ENCODE measurements at places on chromosomes 7 and 10.

GRCh38 chr10:119759832-119760231 lies 34.0 kb downstream of the INPP5F start:
- no peak for DNase-seq

- DNase-seq = no peak
Measured at GRCh38 chr10:99979066-99979685, 30.6 kb downstream of the DNMBP start.

DNA sequence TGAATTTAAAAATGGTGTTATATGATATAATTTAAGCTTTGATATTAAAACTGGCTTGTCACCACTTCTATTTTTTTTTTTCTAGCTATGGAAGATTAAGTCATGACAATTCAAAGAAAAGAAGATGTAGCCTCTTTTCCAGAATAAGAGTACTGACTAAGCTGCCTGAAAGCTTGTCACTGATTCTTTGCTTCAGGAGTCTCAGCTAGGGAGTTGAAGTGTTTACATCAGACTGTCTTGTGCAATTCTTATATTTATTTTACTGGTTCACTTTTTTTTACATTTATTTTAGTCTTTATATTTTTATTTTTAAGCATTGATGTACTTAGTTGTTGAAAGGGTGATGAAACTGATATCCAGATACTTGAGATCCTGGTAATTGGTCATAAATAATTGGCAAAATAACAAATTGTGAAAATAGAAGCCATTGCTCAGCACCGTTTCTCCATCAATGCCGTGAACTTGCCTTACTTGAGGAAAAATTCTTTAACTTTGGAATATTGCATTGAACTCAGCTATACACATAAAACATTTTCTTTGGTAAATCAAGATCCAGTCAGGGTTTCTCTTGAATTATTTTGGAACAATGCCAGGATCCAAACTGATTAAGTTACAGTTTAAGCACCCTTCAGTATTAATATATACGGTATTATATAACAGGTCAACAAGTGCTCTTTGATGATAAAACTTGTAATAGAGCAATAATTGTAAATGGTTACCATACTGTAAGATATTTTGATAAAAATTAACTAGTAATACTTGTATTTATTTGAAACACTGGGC lies 156.4 kb downstream of the PHTF2 start:
- no peak for DNase-seq

DNA sequence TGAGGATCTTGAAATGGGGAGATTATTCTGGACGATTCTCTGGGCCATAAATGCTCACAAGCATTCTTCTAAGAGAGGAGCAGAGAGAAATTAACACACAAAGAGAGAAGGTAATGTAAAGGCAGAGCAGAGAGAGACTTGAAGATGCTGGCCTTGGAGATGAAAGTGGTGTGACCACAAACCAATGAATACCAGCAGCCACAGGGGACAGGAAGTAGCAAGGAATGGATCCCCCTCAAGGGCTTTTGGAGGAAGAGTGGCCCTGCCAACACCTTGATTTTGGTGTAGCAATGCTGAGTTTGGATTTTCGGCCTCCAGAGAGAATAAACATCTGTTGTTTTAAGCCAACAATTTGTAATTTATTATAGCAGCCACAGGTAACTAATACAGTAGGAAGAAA lies 1155.6 kb downstream of the TYW1 start:
- DNase-seq = no peak

GRCh38 chr7:106620676-106621075 lies 40.3 kb downstream of the CCDC71L start:
- no peak for DNase-seq

GRCh38 chr7:157529768-157530560 lies 193.2 kb downstream of the DNAJB6 start:
- DNase-seq = no peak

- no peak for DNase-seq
Measured at GRCh38 chr7:143388491-143389101, 7.5 kb downstream of the ZYX start.

- no peak for DNase-seq
Measured at GRCh38 chr10:125838802-125839575, 15.6 kb downstream of the BCCIP start.

DNA sequence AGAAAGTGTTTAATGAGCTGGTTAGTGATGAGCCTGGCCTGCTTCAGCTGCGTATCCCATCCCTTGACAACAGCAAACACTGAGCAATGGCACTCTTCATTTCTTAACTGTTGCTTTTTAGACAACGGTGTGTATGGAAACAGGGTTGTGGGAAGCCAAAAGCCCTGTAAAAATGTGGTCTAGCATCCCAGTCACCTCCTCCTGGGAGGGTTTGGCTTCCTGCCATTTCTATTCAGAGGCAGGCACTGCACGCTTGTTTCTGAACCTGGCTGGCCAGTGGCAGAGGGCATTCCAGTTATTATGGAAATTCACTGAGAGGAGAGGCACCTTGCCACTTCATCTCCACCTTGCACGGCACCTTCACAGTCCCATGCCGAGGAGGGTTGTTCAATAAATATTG lies 123.0 kb upstream of the ADARB2 start:
- no peak for DNase-seq

DNA sequence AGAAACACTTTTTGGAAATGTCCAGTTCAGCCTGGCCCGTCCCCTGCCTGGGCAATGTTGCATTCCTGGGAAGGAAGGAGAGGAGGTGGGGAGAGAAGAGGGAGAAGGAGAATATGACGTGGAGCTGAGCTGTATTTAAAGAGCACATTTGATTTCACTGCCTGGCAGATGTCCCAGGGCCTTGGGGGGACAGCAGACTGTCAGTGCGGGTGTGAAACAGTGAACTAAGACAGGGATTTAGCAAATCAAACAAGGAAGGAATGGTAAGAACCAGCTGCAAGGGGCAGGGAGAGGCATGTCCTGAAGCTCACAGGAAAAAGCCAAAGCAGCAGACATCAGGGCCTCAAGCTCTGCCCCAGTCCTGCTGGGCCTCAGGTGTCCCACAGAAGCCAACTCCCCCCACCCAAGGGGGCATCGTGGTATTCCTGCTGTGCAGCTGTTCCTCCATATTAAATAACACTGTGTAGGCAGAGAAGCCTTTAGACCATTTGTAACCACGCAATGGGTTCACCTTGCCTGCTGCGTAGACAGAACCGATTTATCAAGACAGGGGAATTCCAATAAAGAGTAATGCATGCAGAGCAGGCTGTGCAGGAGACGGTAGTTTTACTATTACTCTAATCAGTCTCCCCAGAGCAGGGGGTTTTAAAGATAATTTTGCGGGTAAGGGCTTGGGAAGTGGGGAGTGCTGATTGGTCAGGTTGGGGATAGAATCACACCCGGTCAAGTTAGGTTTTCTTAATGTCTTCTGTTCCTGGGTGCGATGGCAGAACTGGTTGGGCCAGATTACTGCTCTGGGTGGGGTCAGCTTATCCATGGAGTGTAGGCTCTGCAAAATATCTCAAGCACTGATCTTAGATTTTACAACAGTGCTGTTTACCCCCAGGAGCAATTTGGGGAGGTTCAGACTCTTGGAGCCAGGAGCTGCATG lies 18.3 kb downstream of the LEP start:
- no peak for DNase-seq

GRCh38 chr10:89388806-89389205 lies 3.6 kb upstream of the IFIT1 start:
- no peak for DNase-seq

- DNase-seq = peak; percentile 17
Measured at GRCh38 chr10:124387078-124387874, 31.4 kb downstream of the OAT start.

DNA sequence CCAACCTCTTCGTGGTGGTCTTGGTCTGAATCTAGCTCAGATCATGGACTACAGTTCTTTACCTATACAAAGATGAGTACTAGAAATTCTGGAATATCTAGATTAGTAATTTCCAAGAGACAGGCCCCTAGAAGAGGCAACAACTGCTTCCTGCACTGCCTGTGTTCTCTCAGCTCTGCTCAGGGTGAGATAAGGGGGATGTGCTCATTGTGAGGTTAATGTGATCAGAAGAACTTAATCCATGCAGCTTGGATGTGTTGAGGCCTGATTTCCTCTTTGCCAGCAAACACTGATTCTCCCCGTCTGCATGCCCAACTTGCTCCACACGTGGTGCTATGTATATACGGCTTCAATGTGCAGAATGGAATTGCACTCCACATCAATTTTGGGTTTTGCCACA lies 268.0 kb downstream of the PHTF2 start:
- DNase-seq = no peak

DNA sequence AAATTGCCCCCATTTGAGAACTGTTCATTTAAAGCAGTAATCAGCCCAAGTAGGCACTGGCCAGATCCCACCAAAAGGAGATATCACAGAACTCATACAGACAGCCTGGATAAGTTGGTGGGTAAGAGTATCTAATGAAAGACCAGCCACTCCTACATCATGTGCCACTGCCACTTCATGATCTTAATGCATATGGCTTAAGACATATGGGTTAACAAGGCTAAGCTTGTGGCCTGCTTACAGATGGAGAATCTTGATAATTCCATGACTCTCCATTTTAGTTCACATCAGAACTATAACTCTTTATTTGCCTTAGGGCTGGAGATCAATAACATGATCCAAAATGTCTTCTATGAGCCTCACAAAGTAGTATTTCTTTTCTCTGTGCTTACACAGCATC lies 6.8 kb upstream of the IFIT1B start:
- no peak for DNase-seq

DNA sequence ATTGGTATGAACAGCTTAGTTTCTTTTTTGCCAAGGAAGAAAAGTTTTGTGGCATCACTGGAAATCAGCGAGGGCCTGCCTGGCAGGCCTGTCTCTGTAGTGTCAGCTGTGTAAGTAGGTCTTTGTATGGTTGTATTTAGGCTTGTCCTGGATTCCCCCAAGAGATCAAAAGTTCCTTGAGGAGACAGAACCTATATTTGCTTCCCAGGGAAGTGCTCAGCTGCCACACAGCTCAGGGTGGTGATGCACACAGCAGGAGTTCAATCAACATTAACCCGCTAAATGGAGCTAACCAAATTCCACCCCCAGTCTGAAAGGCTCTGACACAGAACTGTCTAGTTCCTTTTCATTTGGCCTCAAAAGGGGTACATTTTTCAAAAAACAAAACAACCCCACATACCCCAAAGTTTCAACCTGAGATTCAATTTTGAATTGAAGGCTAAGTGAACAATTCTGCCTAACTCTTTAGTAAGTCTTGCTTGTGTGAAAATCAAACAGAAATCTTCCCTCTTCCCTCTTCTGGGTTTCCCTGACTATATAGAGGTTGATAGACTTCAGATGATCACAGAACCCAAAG lies 124.4 kb downstream of the CLEC2L start:
- DNase-seq = no peak

- no peak for DNase-seq
Measured at GRCh38 chr10:119919826-119920225, 27.3 kb downstream of the SEC23IP start.

GRCh38 chr10:43038783-43039623 lies 37.9 kb upstream of the RET start:
- no peak for DNase-seq

GRCh38 chr10:59960751-59961150 lies 54.4 kb upstream of the CCDC6 start:
- no peak for DNase-seq

GRCh38 chr7:36742911-36743775 lies 18.8 kb upstream of the AOAH start:
- DNase-seq = no peak

DNA sequence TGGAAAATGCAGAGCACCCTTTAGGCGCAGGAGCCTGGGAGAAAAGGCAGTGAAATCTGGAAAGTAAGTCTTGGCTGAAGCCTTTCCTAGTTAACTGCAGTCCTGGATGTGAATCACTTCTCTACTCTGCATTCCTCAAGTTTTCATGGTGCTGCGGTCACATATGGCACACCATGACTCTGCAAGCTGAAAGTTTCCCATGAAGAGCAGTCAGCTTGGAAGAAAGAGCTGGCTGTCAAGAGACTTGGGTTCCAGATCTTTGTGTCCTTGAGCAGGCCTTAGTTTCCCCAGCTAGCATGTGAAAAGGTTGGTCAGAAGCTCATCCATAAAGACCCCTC lies 548.3 kb downstream of the SORCS3 start:
- peak; percentile 1 for DNase-seq

DNA sequence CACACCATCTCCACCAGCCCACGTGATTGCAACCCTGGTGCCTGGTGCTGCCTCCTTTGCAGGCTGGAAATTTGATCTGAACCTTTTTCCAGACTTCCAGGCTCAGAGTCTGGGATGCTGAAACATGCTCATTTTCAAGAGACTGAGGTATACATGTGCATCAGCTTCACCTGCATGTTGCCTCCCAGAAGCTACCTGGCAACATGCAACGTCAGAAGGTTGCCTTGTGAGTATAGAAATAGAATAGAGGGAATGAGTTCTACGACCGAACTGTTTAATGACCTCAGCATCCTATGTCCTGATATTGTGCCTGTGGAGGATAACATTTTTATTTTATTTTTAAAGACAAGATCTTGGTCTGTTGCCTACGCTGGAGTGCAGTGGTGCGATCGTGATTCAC lies 1.9 kb upstream of the ZNF212 start:
- DNase-seq = no peak

- no peak for DNase-seq
Measured at GRCh38 chr7:2661602-2662272, 26.3 kb upstream of the AMZ1 start.

GRCh38 chr10:114375047-114375446 lies 29.3 kb downstream of the AFAP1L2 start:
- DNase-seq = peak; percentile 45

GRCh38 chr10:4506095-4506494 lies 319.9 kb upstream of the AKR1E2 start:
- peak; percentile 15 for DNase-seq

- DNase-seq = peak; percentile 41
Measured at GRCh38 chr7:98133181-98133580, 26.5 kb downstream of the LMTK2 start.

GRCh38 chr7:69822386-69822785 lies 224.1 kb downstream of the AUTS2 start:
- no peak for DNase-seq

- DNase-seq = no peak
Measured at GRCh38 chr10:79051766-79052165, 17.0 kb upstream of the ZMIZ1 start.

DNA sequence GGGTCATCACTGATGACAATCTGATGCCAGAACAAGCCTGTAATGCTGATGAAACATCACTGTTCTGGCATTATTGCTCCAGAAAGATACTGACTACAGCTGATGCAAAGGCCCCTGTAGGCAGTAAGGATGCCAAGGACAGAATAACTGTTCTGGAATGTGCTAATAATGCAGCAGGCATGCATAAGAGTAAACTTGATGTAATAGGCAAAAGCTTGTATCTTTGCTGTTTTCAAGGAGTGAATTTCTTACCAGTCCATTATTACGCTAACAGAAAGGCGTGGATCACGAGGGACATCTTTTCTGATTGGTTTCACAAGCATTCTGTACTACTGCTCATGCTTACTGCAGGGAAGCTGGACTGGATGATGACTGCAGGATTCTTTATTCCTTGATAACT lies 18.7 kb downstream of the LCOR start:
- peak; percentile 95 for DNase-seq

DNA sequence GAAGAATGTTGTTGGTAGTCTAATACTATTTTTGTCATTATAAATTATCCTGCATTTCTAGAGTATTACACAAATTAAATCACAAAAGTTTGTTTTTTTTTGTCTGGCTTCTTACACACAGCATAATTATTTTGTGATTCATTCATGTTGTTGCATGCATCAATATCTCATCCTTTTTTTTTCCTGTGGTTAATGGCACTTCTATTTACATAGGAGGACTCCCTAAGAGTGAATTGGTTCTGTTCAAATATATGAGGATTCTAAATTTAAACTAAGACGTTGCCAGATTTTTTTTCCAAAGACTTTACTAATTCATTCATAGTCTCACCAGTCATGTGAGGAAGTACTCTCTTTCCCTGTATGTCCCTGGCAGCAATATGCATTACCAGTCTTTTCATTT lies 303.3 kb downstream of the GPR37 start:
- DNase-seq = peak; percentile 75
